NCI-H510A (cell line): ENCODE measurements at places on chromosomes 12 and 14.

- no peak for DNase-seq
These were observed 18.1 kb upstream of the SMCO2 start for GRCh38 chr12:27428466-27428865.

GRCh38 chr14:91390165-91390778 is 27.3 kb downstream of the CCDC88C start:
- DNase-seq, result no peak

DNA sequence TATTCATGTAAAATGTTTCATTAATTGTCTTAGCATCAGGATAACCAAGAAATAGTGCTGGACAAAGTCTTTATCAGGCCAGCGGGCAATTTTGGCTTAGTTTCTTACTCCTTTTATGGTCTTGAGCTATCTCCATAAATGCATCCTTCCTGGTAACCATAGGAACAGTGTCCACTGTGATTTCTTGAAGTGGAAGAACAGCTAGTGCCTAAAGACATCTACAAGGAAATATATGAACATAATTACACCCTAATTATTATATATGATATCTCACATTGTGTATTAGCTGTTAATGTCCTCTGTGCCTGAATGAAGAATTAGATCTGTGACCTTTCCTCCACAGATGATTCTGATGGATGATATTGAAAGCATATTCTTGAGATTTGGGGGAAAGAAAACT is 286.7 kb upstream of the ATXN7L3B start:
- no peak for DNase-seq

GRCh38 chr12:46395388-46395787 is 22.8 kb upstream of the SLC38A2 start:
- DNase-seq, result no peak

- no peak for DNase-seq
These were observed 149.8 kb downstream of the DACT1 start for GRCh38 chr14:58787592-58787991.

- DNase-seq, result no peak
These were observed 12.9 kb upstream of the SLC38A2 start for GRCh38 chr12:46385438-46385837.

- DNase-seq, result no peak
These were observed 2.1 kb downstream of the NIN start for GRCh38 chr14:50828721-50829488.

DNA sequence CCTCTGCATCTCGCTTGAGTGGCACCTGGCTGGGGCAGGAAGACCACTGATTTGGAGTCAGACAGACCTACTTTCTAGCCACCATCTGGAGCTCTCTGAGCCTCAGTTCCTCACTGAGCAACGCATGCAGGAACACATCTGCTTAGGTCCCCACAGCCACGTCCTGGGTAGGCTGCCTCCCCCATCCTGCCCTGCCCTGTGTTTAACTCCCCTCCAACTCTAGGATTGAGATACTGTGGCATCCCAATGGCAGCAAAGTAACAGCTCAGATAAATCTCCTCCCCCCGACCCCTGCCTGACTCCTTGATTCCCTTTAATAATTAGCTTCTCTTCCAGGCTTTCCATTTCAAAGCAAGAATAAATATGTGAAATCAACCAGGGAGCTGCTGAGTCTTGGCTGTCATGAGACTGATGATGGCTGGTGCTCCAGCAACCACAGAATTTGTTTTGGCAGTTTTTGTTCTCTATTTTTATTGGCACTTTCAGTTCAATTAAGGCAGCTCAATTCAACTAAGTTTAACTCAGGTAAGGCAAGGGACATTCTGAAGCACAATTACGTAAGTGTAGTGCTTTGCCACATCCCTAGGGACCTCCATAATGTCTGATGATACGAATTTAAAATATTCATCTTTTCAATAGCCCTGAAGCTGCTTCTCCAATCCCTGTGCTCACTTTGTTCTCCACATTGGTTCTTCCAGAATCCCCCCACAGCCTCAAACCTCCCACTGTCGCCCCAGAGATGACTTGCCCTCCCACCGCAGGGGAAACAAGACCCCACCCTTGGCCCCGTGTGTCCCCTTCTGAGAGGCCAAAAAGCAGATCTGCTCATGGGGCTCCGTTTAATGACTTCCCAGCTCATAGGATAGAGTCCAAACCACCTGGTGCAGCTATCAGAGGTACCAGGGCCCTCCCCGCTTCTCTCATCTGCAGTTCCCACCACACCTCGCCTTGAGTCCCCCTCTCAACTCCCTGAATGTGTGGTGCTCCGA is 58.2 kb downstream of the ESR2 start:
- DNase-seq, result no peak

DNA sequence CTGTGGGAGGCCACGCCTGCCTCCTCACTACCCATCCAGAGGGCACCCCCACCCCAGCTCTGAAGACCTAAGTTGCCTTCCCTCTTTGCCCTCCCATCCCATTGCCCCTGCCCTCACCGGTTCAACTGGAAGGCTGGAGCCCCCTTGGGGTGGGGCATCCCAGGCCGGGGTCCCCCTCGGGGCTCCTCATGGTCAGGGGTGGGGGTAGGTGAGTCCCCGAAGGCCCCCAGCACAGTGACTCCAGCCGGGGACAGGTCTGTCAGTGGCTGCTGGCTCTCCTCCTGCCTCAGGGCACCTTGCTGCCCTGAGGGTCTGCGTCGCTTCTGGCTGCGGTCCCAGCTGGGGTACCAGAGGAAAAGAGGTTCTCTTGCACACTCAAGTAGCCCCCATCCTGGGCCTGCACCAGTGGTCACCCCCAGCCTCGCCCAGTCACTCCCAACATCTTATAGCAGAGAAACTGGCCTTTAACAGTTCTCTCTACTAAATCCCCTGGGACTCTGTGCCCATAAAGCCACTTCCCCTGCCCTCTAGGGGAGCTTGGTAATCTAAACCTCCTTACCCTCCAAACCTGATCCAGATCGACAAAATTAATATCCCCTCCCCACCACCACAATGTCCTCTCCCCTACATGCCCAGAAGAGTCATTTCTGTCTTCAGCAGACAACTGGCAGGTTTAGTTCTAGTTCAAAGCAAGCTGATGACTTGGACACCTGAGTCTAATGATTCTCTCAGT is 5.1 kb downstream of the PIANP start:
- DNase-seq, result no peak

DNA sequence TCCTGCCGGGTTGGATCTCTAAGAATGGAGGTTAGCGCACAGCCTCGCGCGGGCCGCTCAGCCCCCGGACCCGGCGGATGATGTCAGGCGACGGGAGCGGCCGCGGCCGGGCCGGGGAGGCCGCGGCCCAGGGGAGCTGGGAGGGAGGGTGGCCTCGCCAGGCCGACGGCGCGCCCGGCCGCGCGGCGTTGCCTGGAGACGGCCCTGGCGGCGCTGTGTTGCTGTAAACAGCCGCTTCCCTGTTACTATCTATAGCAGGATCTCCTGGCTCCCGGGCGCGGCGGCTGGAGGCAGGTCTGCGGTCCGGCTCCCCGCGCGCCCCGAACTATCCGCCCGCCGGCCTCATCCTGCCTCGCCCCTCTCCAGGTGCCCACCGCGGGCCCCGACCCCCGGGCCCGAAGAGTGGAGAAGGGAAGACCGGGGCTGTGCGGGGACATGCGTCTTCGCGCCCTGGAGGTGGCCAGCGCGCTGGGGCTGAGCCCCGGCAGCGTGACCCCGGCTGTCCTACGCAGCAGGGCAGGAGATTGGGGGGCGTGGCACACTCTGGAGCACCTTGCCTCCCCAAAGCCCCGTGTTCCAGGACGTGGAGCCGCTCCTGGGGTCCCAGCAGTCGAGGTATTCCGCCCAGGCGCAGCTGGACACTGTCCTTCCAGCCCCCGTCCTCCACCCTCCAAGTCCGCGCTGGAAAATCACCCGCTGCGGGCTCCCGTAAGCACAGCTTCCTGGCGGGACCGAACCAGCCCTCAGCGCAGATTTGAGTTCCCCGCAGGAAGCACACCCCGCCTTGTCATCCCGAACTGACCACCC is 1.4 kb upstream of the FOS start:
- peak; percentile 80 for DNase-seq

DNA sequence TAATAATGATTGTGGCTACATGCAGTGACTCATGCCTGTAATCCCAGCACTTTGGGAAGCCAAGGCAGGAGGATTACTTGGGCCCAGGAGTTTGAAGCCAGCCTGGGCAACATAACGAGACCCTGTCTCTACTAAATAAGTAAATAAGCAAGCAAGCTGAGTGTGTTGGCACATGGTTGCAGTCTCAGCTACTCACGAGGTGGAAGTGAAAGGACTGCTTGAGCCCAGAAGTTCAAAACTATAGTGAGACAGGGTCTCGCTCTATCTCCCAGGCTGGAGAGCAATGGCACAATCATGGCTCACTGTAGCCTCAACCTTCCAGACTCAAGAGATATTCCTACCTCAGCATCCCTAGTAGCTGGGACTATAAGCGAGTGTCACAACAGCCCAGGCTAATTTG is 64.7 kb downstream of the RPS6KA5 start:
- DNase-seq, result no peak

DNA sequence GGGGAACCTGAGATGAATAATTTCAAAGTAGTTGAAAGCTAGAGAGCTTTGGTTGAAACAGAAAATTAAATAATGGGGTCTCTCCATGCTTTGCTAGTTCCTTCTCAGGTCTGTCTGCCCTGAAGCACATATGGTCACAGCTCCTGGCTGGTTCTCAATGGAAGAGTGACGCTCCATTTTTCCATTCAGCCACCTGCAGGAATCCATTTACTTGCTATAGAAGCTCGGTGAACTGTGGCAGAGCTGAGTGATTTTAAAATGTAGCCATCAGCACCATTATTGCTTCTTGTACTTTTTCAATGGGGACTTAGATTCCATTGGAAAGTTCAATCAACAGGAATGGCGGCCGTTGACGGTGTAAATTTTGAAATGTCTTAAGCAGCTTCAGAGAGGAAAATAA is 525.2 kb downstream of the GLT1D1 start:
- DNase-seq, result no peak

DNA sequence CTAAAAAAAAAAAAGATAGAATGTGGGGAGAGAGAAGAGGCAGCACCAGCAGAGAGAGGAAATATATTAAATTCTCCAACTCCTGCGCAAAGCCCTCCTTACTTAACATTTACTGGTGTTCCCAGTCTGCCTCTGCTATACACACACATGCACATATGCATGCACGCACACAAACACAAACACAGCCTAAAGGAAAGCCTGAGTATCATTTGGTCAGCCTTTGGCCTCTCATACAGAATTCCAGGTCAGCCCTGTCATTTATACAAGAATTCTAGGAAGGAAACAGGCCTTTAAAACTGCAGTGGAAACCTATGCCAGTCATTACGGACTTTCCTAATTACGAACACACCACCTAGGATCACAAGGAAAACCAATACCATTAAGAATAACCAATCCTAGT is 269.4 kb downstream of the ITPR2 start:
- DNase-seq, result no peak

GRCh38 chr12:5592310-5592709 is 160.4 kb downstream of the NTF3 start:
- DNase-seq, result no peak

DNA sequence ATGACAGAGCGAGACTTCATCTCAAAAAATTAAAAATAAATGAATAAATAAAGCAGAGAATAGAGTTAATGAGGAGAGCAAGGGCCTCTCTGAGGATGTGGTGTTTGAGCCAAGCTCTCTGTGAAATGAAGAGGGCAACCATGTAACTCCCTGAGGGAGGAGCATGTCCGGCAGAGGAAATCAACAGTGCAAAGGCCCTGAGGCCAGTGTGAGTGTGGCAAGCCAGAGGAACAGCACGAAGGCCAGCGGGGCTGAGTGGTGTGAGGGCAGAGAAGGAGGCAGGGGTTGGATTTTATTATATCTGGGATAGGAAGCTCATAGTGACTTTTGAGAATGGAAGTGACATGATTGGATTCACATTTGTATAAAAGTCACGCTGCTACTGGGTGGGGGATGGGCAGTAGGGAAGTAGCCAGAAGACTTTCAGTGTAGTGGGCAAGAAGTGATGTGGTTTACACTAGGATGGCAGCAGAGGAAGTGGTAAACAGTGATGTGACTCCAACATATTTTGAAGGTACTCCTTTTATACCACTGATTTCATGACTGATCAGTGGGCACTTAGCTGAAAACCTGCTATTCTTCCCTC is 10.3 kb upstream of the LRP1-AS start:
- DNase-seq, result no peak

DNA sequence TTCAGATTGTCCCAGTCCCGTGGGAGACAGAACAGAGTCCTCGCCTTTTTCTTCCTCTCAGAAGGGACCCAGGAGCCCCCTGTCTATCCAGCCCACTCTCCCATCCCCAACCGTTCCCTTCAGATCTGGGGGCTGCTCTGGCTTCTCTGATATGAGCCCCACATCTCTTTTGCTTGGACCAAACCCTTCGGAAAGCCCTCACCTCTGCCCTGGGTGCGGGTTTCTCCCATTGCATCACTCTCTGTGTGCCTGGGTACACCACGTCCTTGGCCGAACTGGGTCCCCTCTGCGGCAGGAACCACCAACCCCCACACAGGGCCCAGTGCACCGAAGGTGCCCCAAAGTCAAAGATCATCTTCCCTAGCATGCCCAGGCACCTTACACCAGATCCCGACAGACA is 87.8 kb downstream of the DICER1 start:
- DNase-seq, result no peak

- DNase-seq, result no peak
These were observed 197.0 kb upstream of the EEA1 start for GRCh38 chr12:93126069-93126474.

DNA sequence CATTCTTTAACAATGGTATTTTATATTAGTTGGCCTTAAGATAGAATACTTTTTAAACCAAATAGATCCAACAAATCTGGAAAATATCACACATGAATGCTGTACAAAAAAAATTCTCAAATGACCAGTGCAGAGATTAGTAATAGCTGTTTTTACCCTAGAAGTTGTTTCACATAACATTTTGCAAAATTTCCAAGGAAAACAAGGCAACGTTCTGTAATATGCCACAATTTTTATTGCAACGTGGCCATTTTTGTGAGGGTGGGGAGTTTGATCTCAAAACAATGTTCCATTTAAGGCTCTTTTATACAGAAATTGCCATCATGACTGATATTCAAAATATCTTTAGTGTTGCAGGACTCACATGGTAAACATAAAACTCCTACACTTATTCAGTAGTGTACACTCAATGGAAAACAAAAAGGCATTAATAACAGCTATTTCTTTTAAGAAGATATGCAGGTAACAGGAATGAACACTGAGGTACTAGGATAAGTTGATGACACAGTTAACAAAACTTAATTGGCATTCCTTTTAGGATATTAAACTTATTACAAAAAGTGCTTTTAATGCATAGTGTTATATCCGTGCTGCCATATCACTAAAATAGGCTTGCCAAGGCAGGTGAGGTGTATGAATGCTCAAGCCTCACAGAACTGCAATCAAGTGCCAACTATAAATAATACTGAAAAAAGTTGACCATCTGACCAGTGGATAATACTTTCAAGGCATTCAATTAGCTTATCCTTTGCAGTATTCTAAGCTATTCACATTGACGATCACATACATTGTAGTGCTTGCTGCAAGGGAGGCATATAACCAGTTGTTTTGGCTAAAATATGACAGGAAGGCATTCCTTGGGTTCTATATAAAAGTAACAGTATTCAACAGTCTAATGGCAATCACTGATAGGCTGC is 2.3 kb downstream of the CFL2 start:
- no peak for DNase-seq

DNA sequence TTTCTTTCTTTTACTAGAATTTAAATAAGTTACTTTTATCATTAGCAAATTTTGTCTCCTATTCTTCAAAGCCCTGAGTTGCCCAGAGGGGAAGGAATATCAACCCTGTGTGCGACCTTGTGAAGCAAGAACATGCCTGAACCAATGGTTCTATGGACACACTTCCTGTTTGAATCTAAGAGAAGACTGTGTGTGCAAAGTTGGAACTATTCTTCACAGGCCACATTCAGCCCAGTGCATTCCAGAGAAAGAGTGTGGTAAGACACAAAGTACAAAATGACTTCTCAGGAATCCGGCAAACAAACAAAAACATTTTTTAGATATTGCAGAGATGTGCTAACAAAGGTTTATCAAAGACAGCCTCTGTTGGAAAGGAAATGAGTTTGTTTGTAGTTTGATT is 90.8 kb upstream of the PTPRQ start:
- no peak for DNase-seq
